ENCODE measurements at places on chromosomes 5 and 9.

GRCh38 chr9:19527663-19528062, 118.9 kb downstream of the ACER2 start:
- no peak for DNase-seq

DNA sequence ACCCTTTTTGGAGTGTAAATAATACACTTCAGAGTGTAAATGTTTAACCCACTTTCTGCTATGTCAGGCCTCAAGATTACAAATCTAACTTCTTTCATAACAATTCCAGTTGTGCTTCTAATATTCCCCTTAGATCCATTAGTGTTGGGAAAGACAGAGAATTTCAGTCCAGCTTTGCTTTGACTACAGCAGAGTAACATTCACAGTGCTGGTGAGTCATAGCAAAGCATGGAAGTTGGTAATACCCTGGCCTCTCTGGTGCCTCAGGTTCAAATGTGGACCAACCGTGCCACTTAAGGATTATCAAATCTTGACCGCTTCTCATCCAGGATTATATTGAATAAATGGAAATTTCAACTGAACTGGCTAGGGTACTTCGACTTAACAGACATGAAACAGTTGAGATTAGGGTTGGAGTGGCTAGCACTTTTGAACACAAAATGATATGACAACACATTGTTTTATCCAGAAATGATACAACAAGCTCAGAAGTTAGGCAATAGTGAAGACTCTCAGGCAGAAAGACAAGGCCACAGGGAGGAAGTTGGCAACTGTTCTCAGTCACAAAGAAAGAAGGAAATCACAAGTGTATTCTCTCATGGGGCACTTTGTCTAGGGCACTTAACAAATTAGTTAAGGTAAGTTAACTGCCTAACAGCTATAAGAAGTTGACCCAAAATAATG, 24.4 kb upstream of the RASA1 start:
- no peak for DNase-seq

DNA sequence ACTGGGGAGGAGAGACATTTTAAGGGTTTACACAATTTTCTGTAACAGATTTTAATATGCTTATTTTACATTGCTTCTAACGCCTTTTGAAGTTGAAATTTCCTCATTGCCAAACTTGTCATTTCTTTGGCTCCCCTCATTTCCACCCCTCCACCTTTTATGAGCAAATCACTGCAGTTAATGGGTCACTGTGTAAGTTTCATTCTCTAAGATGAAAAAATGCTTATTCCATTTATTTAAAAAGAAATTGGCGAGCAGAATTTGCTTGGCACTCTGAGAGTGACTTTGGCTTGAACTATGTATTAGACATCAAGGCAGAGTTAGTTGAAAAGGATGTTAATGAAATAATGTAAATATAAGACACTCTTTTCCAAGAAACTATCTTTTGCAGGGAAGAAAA, 66.6 kb downstream of the ITGA1 start:
- no peak for DNase-seq

DNA sequence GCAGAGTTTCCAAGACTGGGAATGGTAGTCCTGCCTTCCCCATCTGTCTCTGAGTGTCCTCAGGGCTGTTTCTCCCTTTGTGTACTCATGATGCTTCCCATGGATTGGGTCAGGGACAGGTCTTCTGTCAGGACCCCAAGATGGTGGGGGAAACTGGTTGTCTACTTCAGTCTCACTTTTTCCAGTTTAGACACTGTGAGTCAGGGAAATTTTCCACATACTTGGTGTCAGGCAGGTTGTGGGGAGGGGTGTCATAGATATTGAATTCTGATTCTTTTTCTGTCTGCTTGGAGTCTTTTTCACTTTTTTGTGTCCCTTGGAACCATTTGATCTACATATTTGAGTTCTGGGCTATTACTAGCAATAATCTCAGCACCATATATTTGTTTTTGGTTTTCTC, 10.3 kb downstream of the POLK start:
- no peak for DNase-seq

GRCh38 chr5:114857941-114858551, 311.7 kb downstream of the TRIM36 start:
- DNase-seq = no peak

DNA sequence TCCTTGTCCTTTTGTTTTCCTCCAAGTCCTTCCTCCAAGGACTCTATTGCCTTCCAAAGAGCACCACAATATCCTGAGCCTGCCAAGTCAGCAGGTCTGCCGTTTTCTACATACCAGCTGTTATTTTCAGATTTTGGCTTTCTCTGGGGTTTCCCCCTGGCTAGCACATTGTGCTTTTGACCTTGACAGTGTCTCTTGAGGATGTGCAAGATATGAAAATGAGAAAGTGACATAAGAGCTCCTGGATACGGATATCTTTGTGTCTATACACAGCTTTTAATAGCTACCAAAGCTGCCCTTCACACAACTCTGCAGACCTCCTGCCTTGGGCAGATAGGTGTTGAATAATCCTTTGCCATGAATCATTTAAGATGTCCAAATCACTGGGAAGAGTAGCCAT, 67.0 kb downstream of the HAPLN1 start:
- DNase-seq = no peak

GRCh38 chr9:92535940-92536850, at the start of gene ECM2:
ECM2 (minus strand) TSS chr9:92535990; CDS start chr9:92522866, 13,124 bp downstream.
- no peak for DNase-seq

DNA sequence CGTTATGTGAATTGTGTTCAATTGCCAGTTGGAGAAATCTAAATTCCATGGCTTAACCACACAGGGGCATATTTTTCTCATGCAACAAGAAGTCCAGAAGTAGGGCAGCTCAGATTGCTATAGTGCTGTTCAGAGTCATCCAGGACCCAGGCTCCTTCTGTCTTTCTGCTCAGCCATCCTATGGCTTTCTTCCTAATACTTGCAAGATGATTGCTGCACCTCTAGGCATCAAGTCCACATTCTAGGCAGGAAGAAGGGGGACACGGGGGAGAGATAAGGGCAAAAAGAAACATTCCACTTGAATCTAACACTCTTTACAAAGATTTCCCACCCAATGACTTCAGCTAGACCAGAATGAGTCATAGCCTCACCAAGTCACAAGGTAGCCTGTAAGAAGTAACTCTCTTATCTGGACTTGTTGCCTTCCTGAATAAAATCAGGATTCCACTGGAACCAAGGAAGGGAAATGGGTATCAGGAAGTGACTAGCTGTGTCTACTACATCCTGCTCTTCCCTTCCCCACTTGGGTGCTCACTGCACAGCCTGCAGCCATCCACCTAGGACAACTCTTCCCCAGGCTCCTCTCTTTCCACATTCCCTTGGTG, 5.3 kb downstream of the ERAP2 start:
- DNase-seq = no peak

DNA sequence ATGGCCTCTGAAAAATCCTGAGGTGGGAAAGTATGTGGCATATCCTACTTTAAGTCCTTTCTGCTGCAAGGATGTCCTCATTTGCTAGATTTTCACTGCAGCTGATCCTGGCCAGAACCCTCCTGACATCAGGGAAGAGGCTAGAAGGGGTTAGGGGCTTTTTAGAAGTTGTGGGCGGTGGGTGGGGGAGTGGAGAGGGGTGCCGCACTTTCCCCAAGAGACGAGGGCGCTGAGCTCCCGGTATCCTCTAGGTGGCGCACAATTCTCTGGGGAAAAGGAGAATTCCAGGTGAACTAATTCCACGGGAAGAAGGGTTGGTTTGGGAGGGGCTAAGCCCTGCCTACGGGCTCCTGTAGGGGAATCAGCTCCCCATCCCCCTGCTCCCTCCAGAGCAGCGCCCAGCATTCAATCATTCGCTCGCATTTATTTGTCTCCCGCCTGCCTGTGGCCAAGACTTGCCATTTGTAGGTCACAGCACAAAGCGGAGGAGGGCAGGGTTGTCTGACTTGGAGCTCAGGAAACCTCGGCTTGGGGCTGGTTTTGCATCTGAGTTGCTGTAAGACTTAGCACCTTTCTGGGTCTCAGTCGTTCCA, 42.9 kb upstream of the HAND1 start:
- no peak for DNase-seq

- no peak for DNase-seq
Measured at GRCh38 chr5:57495285-57496086, 12.9 kb upstream of the ACTBL2 start.

DNA sequence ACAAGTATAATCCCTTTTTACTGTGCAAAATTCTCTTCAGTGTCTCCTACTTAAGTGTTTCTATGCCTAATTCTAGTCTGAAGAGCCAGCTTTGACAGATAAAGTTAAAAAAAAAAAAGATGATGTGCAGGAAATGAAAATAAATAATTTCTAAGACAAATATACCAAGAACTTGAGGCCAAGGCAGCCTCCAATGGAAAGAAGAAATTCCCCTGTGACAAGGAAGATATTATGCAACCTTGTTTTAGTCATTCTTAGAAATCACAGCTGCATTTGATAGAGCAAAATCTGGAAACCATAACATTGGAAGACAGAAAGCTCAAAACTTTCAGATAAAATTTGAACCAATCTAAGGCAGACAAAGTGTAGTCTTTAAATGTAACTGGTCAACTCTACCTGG, 375.9 kb upstream of the TLE4 start:
- no peak for DNase-seq

DNA sequence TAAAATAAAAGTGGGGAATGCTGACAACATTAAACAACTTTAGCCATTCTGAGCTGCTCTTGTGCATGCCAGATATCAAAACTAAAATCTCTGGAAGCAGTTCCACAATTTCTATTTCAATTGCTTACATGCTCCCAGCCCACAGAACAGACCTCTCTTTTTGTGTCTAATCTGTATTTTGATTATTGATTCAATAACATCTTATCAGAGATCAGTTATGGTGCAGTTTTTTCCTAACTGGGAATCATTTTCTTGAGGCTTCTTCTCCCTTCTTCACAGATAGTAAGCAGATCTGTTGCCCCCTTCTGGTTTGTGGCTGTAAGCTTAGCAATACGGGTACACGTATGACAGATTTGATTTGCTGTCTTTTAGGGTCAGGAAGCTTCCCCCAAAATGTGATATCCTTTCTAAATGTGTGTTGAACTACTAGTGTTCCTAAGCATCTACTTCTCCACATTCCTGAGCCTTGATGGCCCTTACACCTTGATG, 39.4 kb downstream of the MRPS27 start:
- no peak for DNase-seq

All from activated T-cell treated with anti-CD3 and anti-CD28 coated beads for 48 hours (primary cell).